ENCODE measurements at places on chromosomes 6 and 20.

DNA sequence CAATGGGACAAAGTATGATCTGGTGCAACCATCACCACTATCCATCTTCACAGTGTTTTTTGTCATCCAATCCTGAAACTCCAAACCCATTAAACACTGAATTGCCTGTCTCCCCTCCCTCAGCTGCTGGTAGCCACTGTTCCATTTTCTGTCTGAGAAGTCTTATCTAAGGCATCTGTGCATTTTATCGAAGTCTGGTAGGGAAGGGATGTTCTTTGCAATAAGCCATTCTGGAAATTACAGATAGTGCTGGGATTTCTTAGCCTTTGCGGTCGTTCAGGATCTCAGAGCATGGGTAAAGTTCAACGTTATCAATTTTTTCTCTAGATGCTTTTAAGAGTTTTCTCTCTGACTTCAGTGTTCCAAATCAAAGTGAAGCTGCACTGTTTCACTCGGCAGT lies 24.1 kb downstream of the KIF25 start:
- no peak for DNase-seq

- no peak for DNase-seq
Measured at GRCh38 chr6:108839083-108839642, 9.1 kb upstream of the ARMC2 start.

DNA sequence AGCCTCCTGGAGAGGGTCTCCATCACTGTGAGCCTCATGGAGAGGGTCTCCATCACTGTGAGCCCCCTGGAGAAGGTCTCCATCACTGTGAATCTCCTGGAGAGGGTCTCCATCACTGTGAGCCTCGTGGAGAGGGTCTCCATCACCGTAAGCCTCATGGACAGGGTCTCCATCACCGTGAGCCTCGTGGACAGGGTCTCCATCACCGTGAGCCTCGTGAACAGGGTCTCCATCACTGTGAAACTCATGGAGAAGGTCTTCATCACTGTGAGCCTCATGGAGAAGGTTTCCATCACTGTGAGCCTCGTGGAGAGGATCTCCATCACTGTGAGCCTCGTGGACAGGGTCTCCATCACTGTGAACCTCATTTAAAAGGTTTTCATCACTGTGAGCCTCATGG lies 140.0 kb downstream of the ERMARD start:
- no peak for DNase-seq

DNA sequence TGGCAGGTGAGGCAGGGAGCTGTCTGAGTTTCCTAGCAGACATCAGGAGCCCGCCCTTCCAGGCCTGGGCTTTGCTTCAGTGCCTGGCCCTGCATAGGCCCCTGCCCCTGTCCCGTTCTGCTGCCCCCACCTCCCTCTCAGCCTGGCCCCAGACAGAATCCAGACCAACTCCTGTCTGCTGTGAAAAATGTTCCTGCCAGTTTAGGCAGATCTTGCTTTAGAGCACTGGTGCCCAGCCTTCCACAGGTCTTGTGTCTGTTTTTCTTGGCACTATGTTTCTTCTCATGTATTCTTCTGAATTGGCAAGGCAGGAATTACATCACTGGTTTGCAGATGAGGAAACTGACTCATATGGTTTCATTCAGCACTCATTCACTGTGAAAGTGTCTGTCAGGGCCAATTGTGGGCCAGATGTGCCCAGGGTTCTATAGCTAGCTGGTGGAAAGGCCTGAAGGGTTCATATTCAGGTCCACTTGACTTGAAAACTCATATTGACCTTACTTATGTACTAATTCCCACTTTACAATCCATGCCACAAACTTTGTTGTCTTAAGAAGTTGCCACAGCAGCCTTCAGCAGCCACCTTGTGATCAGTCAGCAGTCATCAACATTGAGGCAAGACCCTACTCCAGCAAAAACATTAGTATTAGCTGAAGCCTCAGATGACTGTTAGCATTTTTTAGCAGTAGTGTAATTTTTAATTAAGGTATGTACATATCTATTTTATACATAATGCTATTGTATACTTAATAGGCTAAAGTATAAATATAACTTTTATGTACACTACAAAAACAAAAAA lies 40.5 kb downstream of the HLA-F start:
- peak; percentile 70 for DNase-seq

DNA sequence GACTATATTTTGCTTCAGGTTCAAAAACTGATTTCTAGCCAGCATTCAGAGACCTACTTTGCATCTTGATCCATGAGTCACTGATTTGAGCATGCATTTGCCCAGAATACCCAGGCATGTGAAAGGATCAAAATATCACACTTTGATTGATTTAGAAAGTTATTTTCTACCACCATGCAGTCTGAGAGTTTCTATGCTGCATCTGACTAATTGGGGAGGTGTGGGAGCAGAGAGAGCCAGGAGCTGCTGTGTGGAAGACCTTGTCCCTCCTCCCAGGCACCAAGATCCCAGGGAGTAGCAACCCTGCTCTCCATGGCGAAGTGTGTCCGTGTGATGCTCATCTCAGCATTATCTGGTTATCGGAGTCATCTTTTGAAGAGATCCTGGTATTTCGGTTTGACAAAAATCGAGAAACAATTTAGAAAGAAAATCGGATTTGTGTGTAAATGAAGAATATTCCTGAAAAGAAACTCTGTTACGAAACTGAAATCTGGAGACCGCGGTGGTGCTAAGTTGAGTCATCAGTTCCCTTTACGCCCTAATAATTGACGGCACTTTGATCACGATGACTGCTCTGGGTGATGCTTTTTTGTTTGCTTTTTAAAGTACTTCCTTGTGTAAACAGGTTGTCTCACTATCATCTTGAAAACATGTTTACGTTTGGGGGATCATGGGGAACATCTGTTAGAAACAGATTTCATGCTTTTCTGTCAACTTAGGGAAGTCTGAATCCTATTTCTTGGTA lies 193.4 kb downstream of the BACH2 start:
- DNase-seq = peak; percentile 82

GRCh38 chr20:5880326-5880725 lies 70.0 kb downstream of the TRMT6 start:
- DNase-seq = no peak

DNA sequence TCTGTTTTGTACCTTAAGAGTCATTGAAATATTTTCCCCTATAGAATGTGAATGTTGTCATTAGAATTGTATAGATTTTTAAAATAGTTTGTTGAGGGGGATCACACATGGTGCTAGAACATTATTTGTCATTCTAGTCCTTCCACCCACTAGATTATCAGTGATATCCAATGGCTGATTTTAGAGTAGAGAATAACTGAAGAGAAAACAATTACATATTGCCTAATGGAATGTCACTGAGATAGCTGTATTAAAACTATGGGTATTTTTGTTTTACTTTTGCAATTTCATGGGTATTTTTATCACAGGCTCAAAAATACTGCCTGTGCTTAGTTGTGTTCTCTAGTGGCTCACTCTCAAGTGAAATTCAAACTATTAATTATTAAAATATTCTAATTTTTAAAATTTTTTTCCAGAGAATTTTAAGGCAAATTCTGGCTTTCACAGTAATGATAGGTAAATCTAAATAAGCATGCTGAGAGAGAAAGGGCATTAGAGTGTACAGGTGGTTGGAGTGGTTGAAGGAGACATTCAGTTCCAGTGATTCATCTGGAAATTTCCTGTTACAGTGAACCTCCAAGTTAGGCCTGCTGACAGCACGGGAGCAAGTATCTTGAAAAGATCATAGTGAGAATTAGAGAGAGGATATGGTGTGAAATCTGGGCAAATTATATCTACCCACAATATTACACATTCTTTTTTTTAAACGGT lies 399.6 kb downstream of the NKAIN2 start:
- DNase-seq = no peak

- no peak for DNase-seq
Measured at GRCh38 chr6:105859457-105859856, 226.7 kb upstream of the PRDM1 start.

GRCh38 chr6:129936329-129937165 lies 75.4 kb upstream of the TMEM244 start:
- DNase-seq = peak; percentile 48

DNA sequence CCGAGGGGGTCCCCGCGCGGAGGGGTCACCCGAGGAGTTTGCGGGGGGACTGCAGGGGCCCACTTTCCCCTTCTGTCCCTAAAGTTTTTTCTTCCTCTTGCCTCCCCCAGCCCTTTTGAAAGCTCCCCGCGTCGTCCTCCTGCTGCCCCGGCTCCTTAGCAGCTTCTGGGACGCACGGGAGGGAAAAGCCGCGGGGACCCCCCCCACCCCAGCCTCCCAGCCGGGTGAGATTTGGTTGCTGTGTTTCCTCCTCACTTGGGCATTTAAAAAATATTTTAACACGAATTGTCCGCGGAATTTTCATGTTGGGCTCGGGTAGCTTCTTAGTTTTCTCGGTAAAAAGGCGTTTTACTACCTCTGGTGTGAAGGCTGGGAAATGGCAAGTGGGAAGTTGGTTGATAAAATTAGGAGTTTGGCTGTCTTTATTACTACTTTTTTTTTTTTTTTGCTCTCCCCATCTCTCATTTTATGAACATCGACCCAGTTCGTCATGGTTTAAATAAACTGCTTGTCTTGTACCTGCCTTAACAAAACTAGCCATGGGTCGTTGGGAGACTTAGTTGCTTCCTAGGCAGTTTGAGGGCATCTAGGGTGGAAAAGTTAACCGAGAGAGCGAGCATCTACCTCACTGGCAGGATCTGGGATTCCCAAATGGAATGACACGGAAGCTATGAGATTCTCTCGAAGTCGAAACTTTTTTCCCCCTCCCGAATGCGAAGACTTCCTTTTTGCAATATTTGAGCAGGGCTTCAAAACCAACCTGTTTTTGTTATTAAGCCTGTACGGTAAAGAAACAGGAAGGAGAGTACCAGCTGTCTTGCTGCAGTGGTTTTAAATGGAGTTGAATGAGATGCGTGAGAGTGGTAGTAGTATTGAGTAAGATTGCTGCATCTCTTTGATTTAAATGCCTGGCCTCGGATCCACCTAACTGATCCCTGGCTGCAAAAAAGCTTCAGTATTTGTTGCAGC lies 868 bp downstream of the NCOA3 start:
- DNase-seq = peak; percentile 78

GRCh38 chr6:21478883-21479539 lies 114.5 kb upstream of the SOX4 start:
- DNase-seq = no peak

DNA sequence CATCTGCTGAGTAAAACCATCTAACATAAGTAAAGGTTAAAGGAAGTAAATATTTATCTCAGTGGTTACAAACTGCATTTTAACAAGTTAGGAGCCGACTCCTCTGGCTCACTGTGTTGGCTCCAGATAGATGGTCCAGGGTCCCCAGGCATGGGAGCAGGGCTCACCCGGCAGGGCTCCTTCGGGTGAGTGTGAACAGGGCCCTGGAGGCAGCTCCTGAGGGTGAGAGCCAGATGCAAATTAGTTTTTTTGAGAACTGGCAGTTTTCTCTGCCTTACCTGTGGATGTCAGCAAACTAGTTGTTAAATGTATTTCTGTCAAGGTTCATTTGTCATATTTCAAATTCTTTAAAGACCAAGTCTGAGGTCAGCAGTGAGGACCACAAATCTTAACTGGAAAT lies 21.5 kb downstream of the TPBG start:
- DNase-seq = no peak

GRCh38 chr20:53513489-53514298 lies 79.9 kb downstream of the ZNF217 start:
- DNase-seq = no peak

- DNase-seq = no peak
Measured at GRCh38 chr6:111808493-111808892, 64.8 kb downstream of the FYN start.

GRCh38 chr6:30829639-30830255 lies 54.6 kb upstream of the DDR1 start:
- no peak for DNase-seq

GRCh38 chr6:159959165-159959975 lies 9.5 kb upstream of the IGF2R start:
- no peak for DNase-seq

- peak; percentile 42 for DNase-seq
Measured at GRCh38 chr6:152161501-152161900, 354.0 kb downstream of the ESR1 start.

DNA sequence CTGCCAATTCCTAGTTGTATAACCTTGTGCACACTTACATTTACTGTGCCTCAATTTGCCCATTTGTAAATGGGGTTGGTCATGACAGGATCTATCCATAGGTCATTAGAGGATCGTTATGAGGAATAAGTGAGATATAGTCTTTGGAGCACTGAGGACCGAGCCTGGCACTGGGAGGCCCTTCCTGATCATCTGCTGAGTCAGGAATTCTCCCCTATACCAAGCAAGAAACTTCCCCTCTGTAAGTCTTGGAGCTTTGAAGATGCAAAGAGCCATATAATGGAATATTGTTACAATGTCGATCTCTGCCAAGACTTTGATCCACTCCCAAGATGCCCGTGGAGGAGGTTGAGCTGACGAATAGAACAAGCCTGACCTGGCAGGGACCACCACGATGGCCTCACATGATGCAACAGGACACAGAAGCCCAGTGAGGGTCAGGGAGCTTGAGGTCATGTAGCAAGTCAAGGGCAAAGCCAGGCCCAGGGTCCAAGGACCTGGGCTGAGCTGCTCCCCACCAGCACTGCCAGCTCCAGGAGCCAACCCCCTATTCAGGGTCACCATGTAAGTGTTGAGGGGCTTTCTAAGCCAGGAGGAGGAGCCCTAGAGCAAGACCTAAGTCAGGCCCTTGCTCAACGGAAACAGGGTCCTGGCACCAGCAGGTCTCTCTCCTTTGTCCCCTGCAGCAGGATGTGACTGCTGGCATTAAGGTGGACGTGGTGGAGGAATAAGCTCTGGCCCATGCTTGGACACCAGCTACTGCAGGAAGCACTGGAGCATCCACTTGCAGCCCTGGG lies 16.7 kb downstream of the PDRG1 start:
- DNase-seq = no peak

GRCh38 chr20:37202267-37202943 lies 23.1 kb upstream of the MROH8 start:
- peak; percentile 15 for DNase-seq

- no peak for DNase-seq
Measured at GRCh38 chr6:30283761-30284160, 43.0 kb upstream of the TRIM39 start.

GRCh38 chr20:51525241-51526105 lies 17.0 kb downstream of the NFATC2 start:
- DNase-seq = peak; percentile 64

DNA sequence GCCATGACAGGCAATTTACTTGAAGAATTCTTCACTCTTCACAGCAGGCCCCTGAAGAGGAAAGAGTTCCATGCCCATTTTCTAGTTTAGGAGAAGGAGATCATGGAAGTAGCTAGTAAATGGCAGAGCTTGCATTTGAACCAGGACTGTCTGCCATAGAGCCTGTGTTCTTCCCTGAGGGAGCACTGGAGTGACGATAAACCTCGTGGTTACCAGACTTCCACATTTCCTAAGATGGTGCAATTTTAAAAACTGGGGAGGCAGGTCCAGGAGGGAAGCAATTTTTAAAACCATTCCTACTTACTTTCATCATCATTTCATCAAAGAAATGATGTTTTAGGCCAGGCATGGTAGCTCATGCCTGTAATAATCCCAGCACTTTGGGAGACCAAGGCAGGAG lies 36.8 kb downstream of the STK35 start:
- DNase-seq = no peak

GRCh38 chr20:46402331-46402811 lies 4.0 kb downstream of the ELMO2 start:
- DNase-seq = no peak
